ENCODE measurements at places on chromosomes 1 and 21.

DNA sequence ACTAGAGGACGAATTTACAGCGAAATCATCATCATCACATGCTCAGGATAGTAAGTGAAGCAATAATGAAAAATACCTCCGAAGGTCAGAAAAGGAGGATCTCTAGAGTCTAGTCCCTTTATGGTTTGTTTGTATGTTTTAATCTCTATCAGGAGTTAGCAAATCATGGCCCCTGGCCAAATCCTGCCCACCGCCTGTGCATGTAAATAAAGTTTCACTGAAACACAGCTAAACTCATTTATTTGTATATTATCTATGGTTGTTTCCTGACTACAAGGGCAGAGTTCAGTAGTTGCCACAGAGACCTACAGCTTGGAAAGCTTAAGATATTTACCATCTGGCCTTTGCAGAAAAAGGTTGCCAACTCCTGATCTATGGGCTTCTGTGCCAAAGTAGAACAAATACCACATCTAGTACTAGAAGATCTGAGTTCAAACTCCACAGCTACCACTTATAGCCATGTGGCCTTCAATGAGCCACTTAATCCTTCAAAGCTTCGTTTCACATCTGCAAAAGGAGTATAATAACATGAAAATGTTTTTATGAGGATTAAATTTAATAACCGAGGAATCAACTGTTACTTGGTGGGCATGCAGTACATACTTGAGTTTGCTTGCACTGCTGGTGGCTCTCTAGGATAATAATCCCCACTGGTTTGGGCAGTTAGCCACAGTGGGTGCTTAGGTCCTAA is 94.0 kb upstream of the KIF26B start:
- no peak for DNase-seq

DNA sequence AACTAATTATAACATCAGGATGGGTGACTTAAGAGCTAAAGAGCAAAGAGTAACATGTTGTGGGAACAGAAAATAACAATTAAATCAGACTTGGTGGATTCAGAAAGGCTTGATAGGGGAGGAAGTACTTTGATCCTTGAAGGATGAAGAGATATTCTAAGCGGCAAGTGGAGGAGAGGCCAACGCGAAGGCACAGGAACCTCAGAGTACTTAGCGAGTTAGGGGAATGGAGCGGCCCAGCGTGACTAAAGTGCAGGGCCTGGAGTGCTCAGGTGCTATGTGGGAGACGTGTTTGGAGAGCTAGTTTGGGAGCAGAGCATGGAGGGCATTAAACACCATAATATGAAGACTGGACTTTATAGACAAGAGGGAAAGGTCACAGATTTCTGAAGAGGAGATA is 64.3 kb downstream of the ADCY10 start:
- no peak for DNase-seq

DNA sequence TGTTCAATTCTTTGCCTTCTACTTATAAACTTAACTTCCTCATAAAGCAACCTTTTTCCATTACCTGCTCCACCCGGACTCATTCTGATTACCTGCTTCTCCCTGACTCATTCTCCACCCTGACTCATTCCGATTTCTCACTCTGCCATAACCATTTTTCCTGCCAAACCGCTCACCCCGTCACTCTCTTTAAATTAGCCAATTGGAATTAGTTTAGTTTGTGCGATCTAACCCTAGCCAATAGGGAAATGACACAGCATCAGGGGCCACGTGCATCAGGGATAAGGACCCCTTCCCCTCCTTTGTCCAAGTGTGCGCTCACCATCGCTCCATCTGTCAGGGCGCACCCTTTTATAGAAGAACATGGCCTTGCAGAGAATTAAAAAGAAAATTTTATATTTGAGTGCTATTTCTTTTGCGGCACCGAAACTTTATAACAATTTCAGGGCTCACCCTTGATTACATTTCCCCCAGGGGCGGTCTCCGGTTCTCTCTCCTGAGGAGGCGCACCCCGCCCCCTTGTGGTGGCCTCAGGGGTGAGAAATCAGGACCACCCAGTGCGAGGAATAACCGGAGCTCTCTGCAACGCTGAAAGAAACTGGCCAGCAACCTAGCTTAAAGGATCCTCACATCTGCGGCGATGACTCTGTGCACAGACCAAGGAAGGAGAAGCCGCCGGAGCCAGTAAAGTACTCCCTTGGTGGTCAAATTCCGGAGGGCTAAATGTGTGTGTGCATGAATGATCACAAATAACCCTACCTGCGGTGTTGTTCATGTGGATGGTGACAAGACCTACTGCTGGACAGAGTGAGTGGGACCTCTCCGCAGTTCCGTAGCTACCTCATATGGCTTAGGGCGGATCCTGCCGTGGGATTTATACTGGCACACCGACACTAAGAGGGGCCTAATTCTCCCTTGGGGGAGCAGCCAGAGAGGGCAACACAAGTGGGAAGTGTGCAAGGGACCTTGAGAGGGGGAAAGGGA is 30.3 kb upstream of the CBR3 start:
- DNase-seq = no peak

DNA sequence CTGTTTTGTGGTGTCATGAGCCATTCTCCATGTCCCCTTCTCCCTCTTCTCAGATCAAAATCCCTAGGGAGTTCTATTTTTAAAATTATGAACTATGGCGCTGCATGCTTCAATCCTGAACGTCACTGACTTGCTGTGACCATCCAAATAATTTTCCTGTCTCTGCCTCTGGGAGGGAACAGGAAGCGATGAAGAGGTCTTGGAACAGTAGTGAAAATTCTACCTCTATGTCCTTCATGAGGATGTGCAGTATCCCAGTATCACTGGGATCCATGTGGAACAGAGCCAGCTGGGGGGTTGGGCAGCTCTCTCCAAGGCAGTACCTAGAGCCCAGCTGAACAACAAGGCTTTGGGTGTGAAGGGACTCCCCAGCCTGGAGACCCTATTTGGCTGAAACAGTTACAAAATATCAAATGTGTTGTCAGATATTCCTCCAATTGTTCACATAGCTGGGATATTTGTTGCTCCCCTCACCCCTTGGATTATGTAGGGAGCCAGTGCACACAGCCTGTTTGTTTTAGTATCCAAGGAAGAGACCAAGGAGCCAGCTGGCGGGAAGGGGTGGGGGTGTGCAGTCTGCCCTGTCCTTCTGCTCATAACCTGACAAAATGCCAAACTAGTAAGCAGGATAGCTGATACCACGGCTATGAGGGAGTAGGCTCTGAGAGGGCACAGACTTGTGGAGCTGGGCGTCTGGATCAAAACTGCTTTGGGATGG is 7.6 kb downstream of the DCLRE1B start:
- no peak for DNase-seq

- no peak for DNase-seq
Observed at GRCh38 chr21:23694390-23694789, 1912.9 kb downstream of the MRPL39 start.

DNA sequence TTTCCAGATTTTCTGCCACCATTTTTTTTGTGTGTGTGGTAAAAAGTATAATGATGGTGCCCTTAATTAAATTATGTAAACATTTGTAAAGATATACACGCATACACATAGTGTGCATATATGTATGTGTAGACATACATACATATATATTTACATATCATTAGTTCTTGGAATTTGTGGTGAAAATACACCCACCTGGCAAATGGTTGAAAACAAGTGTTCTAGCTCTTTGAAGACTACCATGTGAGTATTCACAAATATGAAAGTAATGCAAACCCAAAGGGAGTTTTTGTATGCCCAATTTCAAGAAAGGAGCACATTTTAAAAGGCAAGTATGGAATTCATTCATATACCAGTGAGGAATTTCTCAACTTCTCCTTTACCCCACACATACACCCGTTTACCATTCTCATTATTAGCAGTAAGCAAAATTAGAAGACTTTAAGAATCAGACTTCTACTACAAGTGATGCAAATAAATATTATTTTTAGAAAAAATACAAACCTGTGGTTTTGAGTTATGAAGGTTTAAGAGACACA is 8.0 kb downstream of the RABGAP1L start:
- no peak for DNase-seq

DNA sequence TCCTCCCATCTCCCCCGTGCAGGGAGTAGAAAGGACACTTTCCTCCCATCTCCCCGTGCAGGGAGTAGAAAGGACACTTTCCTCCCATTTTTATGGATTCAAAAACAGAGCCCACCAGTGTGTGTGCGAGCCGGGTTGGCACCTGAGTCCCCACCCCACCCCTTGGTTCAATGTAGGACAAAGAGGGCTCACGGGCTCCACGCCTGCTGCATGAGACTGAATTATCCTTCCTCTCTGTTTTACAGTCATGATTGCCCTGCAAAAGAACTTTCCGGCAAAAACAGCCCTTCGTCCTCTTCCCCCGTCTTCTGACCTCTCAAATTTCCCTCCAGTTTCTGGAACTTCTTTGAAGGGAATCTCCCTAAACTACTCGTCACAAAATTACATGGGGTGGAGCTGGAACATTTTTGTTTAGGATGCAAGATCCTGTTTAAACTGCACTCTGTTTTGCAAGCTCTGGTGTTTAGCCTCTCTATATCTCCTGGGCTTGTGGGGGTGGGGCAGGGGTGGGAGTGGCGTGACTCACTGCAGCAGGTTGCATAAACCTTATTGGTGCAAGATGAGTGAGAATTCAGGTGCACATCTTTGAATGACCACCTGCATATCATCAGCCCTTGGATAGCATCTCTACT is 99.8 kb downstream of the PSMG1 start:
- DNase-seq = no peak

GRCh38 chr1:20569523-20570098 is 17.2 kb downstream of the FAM43B start:
- no peak for DNase-seq

DNA sequence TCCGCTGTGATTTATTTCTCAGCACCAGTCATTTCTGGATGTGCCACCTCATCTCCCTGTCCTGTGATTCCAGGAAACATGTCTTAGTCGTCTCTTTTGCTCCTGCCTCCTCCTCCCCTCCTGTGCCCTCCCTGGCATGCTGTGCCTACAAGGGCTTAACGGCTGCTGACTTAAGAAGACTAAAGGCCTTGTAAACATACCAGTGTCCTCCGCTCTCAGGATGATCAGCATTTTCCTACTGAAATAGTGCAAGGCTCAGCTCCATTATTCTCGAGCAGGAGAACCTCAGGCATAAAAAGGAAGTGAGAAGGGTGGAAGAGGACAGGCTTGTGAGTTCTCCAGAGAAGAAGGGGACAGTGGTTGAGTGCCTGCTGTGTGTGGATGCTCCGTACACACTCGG is 61.6 kb upstream of the RUNX3 start:
- no peak for DNase-seq

GRCh38 chr21:37208741-37209225 is 58.4 kb downstream of the VPS26C start:
- DNase-seq = no peak

DNA sequence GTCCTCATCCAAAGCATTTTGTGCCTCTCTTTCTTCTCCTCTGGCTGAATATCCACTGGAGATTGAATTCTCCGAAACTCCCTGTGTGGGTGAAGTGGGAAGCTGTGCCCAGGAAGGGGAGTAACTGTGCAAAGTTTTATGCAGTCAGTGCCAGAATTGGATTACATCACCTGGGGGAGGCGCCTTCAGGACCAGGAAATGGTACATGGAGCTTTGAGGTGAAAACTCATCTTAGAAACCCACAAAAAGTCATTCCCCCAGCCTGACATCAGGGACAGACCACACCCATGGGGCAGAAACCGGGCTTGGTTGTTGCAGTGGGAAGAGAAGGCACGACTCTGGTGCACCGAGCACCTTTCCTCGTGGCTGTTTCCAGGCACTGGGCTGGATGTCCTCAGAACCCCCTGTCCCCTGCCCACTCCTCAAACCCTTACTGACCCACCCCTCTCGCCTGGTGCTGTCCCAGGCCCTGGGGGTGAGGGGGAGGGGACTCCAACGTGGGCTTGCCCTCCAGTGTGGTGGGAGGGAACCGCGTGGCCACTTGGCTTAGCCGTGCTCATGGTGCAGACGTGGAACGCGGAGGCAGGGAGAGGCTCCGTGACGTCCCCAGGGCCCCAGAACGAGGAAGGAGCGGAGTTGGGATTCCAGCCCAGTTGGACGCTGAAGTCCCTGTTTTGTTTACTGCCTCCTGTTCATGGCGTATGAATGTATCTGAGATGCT is 15.7 kb downstream of the TFF3 start:
- no peak for DNase-seq

GRCh38 chr1:11729498-11730428 is 6.2 kb upstream of the AGTRAP start:
- no peak for DNase-seq

DNA sequence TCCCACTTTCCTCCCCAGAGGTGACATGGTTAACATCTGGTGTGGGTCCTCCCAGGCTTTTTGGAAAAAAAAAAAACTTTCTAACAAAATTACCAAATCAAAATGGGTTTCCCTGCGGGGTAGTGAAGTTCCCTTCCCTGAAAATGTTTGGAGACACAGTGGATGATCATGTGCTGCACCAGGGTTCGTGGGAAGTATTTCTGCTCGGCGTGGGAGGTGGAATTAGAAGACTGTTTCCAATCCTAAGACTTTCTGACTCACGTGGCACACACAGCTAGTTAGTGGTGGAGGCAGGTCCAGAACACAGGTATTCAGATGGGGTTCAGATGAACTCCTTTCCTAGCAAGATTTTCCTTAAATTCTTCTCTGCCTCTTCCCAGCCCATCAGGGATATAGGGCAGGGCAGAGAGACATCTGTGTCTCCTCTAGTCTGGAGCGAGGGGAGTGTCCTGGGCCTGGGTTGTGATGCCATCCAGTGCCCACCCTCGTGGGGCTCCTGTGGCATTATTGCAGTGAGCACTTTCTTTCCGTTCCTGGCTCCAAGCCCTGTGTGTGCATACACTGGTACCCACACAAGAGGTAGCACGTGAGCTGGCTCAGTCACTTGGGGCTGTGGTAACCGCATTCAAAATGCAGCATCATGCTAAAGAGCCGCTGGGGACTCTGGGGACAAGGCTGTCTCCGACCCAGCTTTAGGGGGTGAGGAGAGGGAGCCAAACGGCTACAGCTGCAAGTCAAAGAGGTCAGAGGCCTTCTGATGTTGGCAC is 27.5 kb downstream of the KCNC4 start:
- DNase-seq = no peak

GRCh38 chr1:18556364-18556763 is 74.3 kb upstream of the PAX7 start:
- DNase-seq = no peak

DNA sequence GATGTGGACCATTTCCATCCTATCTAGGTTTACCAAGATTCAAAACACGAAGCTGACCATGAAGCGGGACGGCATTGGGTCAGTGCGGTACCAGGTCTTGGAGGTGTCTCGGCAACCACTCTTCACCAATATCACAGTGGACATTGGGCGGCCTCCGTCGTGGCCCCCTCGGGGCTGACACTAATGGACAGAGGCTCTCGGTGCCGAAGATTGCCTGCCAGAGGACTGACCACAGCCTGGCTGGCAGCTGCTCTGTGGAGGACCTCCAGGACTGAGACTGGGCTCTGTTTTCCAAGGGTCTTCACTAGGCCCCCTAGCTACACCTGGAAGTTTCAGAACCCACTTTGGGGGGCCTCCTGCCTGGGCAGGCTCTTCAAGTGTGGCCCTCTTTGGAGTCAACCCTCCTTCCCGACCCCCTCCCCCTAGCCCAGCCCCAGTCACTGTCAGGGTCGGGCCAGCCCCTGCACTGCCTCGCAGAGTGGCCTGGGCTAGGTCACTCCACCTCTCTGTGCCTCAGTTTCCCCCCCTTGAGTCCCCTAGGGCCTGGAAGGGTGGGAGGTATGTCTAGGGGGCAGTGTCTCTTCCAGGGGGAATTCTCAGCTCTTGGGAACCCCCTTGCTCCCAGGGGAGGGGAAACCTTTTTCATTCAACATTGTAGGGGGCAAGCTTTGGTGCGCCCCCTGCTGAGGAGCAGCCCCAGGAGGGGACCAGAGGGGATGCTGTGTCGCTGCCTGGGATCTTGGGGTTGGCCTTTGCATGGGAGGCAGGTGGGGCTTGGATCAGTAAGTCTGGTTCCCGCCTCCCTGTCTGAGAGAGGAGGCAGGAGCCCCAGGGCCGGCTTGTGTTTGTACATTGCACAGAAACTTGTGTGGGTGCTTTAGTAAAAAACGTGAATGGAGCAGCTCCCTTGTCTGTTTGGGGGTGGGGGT is 864 bp upstream of the CCDC24 start:
- no peak for DNase-seq
